ENCODE measurements at places on chromosomes 4 and X.
A peak's percentile ranks its signal among the peaks of the same experiment; 100 is the strongest.

GRCh38 chrX:20711366-20711765 lies 444.7 kb upstream of the RPS6KA3 start:
- no peak for DNase-seq

DNA sequence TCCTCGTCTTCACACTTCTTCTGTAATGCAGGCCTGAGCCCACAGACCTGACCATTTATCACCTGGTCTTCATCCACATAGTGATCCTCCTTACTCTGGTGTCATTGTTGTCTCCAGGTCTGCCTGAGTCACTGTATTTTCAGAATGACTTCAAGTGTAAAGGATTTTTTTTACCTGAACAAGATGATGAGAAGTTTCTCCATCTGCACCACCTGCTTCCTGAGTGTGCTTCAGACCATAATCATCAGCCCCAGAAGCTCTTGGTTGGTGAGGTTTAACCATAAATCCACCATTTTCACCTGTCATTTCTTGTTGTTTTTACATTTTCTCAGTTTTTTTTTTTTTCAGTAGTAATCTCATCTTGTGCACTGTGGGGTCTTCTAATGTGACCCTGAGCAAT lies 39.0 kb downstream of the WDR13 start:
- no peak for DNase-seq

DNA sequence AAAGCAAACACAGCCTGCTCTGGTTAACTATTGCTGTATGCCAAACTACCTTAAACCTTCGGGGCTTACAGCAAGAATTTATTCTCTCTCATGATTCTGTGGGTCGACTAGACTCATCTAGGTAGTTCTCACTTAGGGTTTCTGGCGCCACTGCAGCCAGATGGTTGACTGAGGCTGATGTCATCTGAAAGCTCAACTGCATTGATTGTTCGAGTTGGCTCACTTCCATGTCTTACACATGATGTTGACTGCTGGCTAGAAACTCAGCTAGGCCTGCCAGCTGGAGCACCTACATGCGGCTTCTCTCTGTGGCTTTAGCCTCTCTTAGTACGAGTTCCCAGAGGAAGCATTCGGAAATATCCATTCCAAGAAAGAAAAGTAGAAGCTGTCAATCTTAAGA lies 103.2 kb downstream of the SRPX start:
- DNase-seq = no peak

- no peak for DNase-seq
Measured at GRCh38 chr4:68445111-68445510, 2.2 kb upstream of the TMPRSS11E start.

DNA sequence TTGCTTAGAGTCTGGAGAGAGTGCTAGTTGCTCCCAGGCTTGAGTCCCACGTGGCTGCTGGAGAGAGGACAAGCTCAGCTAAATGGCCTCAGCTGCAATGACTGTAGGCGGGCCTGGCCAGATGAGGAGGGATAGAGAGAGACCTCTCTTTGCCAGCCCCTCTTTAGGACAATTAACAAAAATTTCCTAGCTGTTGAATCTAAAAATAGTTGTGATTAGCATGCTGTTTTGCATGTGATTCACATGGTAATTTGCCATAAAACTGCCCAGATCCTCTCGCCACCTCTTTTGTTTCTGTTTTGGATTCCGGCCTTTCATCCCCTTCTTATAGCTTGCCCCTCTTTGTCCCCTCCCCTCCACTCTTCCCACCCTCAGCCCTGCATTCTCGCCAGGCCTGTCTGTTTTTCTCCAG lies 28.9 kb upstream of the PRPS1 start:
- DNase-seq = no peak

DNA sequence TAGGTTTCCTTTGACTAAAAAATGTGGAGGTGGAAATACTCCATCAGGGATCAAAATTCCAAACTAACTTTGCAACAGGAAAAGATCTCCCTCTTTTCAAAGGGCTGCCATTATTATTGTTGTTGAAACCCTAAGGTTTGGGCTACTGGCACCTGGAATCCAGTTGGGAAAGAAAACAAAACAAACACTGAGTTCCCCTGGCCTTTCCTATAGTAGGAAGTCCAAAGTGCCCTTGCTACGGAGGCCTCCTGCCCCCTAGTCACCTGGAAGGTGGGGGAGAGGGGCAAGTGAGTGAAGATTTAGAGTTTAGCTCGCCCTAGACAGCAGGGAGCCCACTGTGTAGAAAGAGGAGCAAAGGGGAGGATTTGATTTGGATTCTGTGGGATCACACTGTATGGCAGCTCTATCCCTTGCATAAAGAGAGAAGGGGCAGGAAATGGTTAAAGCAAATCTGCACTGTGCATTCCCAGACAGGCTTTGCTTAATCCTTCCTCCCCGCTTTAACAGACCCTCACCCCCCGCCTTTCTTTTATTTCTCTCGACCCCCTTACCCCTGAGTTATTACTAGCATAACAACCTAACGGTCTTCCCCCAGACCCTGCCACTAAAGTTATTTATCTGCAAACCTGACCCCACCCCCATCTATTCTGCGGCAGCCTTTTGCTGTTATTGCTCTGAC lies 627 bp upstream of the FAT4 start:
- DNase-seq = no peak

DNA sequence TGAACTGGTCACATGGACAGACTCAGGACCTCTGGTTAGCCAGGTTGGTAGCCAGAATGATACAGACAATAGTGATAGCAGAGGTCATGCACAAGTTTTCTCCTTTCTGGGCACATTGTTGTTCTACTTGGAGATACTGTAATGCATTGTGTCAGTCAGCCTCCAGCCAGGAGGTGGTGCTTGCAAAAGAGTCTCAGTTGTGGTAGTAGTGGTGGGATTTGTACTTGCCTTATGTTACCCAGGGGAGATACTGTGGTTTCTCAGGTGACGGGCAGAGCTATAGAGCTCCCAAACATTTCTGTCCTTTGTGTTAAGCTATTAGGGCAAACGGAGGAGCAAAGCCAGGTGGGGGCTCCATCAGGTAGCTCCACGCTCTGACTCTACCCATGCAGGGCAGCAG lies 190.5 kb downstream of the STPG2 start:
- DNase-seq = no peak

DNA sequence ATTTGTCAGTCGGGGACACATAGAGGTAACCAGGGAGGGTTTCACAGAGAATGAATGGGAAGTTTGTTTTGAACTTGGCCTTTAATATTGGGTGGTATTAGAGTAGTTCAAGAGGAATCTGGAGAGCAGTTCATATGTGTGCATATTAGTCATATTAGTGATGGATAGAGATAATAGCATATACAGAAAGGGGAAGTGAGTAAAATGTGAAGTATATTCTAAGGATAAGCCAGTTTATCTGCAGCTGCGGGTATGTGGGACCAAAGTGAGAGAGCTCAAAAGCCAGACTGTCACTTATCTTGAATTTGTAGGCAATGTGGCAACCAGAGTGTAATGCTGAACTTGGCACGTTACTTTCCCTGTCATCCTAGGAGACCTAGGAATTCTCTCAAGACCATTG lies 169.9 kb downstream of the AFF2 start:
- no peak for DNase-seq

DNA sequence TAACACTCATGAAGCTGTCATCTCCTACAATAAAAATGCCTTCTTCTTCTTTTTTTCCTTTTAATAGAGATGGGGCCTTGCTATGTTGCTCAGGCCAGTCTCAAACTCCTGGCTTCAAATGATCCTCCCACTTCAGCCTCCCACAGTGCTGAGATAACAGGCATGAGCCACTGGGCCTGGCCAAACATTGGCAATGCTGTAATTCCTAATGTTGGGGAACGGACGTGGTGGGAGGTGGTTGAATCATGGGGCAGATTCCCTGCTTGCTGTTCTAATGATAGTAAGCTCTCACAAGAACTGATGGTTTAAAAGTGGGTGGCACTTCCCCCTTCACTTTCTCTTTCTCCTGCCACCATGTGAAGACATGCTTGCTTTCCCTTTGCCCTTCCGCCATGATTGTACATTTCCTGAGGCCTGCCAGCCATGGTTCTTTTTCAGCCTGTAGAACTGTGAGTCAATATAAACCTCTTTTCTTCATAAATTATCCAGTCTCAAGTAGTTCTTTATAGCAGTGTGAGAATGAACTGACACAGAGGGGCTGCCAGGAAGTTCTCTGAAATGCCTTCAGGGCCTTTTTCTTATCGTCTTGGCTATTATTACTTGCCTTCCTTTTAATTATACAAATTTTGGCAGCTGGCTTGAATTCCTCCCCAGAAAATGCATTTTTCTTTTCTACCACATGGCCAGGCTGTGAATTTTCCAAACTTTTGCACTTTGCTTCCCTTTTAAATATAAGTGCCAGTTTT lies 93.0 kb downstream of the CENPC start:
- no peak for DNase-seq

DNA sequence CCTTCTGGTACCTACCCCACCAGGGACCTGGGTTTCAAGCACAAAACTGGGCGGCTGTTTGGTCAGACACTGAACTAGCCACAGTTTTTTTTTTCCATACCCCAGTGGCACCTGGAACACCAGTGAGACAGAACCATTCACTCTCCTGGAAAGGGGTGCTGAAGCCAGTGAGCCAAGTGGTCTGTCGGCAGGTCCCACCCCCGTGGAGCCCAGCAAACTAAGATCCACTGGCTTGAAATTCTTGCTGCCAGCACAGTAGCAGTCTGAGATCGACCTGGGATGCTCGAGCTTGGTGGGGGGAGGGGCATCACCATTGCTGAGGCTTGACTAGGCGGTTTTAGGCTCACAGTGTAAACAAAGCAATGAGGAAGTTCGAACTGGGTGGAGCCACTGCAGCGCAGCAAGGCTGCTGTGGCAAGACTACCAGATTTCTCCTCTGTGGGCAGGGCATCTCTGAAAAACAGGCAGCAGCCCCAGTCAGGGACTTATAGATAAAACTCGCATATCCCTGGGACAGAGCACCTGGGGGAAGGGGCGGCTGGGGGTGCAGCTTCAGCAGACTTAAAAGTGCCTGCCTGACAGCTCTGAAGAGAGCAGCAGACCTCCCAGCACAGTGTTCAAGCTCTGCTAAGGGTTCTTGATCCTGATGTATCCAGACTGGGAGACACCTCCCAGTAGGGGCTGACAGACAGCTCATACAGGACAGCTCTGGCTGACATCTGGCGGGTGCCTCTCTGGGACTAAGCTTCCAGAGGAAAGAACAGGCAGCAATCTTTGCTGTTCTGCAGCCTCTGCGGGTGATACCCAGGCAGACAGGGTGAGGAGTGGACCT lies 223.0 kb downstream of the COX18 start:
- DNase-seq = no peak

- DNase-seq = no peak
Measured at GRCh38 chr4:185868983-185869382, 57.0 kb upstream of the SORBS2 start.

DNA sequence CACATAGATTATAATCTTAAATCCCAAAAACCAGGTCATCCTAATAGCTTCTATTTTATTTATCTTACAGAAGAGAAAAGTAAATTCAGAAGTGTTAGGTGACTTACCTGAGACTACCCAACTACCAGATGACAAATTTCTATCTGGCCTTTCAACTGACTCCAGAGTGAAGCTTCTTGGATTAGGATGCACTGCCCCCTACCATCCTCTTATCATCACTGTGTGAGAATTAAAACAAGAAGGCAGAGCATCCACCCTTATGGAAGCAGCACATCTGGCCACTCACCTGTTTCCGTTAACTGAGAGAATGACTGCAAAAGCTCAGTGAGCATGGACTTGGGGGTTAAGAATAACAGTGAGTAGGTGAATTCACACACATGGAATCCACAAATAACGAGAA lies 502.6 kb upstream of the TECRL start:
- no peak for DNase-seq

- peak; percentile 77 for DNase-seq
Measured at GRCh38 chr4:146407669-146408084, 114.1 kb downstream of the SLC10A7 start.

GRCh38 chr4:154617820-154618317 lies 5.4 kb upstream of the FGG start:
- DNase-seq = no peak

- no peak for DNase-seq
Measured at GRCh38 chrX:68755616-68756125, 73.2 kb upstream of the EFNB1 start.

GRCh38 chrX:148457279-148457678 lies 43.1 kb upstream of the AFF2 start:
- no peak for DNase-seq

- peak; percentile 58 for DNase-seq
Measured at GRCh38 chr4:85474818-85475630, at the start of gene ARHGAP24. Gene ARHGAP24, plus strand, starts transcription at chr4:85475150.

DNA sequence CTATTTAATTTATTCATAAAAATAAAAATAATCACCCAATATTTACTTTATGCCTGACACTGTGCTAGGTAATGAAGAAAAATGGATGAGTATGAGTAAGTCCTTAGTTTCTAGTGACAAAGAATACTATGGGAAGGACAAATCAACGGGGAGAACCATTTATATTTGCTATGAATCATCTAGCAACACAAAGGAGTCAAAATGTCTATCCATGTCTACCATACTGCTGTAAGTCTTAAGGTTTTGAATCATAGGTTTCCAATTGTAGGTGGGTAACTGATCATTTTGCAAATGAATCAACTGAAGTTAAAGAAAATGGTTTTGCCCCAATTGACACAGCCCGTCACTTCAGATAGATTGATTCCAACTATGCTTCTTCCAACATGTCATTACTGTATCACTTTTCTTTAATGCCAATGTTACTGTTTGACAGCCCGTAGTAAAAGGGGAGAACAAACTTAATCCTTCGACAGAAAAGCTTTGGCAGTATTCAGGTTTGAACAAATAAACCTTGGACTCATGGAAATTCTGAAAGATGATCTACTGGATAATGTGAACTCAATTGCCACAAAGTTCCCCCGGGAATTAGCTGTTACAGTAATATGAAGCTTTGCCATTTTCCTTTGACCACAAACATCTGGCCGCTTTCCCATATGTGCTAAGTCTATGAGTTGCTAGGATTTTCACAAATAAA lies 3.2 kb downstream of the TDO2 start:
- DNase-seq = peak; percentile 88

DNA sequence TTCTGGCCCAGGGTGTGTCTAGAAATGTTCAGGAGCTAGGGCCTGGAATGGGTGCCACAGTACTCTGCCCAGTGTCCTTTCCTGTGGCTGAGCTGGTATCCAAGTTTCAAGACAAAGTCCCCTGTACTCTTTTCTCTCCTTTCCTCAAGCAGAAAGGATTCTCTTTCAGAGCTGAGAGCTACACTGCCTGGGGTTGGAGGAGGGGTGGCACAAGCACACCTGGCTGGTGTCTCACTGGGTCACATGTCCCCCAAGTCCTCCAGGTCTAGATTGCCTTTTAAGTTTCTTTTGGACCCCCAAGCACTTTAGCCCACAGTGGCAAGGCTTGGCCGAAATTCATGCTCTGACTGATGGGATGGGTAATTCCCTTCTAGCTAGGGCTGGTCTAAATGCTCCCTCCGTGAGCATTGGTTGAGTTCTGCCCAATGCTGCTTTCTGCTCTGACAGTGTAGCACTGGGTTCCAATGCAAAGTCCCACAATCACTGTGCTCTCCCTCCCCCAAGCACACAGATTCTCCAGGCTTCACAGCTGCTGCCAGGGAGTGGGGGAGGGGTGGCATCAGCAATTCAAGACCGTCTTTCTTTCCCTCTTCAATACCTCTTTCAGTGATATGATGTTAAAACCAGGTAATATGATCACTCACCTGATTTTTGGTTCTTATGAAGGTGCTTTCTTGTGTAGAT lies 47.8 kb downstream of the BEX3 start:
- no peak for DNase-seq

- DNase-seq = peak; percentile 45
Measured at GRCh38 chr4:15149839-15150592, 147.7 kb downstream of the CPEB2 start.

- DNase-seq = no peak
Measured at GRCh38 chr4:122705547-122706117, 26.9 kb upstream of the BBS12 start.

Data from COLO829 (cell line).